Epithelial cell of prostate (primary cell): ENCODE measurements at places on chromosomes 4 and X.

- DNase-seq: no peak
Observed at GRCh38 chrX:72003811-72004750, 93.4 kb downstream of the NHSL2 start.

DNA sequence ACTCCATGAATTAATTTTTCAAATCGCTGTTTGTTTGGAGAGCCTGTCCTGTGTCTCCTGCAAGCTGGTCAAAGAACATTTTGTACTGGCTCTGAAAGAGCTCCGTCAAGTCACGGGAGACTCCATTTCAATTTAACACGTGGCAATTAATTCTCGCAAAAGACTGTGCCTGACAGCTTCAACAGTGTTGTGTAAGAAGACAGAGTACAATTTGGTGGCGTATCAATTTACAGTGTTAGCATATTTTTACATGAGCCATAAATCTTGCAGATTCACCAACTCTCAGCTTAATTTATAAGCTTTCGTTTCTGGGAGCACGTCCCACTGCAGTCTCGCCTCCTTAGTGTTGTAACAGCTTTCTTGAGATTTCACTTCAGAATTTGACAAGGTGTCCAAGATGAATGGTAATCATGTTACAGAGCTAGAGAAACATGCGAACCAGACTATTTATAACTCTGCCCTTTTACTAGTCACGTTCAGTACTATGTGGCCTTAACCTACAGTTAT lies 70.8 kb downstream of the RWDD4 start:
- no peak for DNase-seq

DNA sequence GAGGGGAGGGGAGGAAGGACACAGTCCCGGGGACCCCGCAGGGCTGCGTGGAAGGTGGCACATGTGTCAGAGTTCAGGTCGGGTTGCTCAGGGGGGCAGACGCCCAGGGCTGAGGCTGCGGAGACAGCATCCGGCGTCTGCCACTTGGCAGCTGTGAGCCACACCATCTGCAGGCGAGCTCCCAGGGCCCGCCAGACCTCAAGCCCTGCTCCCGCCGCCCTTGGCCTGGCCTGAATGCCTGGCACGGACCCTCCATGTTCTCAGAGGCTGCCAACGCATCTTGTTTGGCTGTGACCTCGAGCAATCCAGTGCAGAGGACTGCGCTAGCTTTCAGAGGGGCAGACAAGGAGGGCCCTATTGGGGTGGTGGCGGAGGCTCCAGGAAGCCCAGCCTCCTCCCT lies 5.1 kb downstream of the BGN start:
- DNase-seq: no peak

GRCh38 chr4:95231681-95232080 lies 317.1 kb downstream of the UNC5C start:
- DNase-seq: no peak

- DNase-seq: peak; percentile 79
Observed at GRCh38 chr4:55297346-55297745, 48.7 kb upstream of the SRD5A3 start.

DNA sequence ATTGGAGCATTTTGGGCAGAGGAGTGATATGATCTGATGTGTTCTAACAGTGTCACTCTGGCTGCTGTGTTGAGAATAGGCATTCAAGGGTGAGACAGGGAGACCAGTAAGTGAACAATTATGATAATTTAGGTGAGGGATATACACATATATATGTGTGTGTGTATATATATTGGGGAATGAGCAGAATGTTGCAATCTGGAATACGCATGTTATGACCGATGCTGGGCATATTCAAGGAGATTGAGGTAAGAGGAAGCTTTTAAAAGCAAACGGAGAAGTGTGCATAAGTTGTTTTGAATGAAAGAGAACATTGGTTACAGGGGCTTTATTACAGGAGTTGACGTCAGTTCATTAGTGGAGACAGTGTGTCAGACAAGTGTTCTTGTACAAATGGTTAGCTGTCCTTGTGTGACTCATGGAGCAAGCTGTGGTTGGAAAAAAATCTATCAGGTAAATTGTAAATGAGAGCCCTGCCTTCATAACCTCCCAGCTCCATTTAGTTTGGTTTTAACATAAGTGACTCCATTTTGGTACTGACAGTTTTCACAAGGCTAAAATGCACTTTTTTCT lies 442.5 kb upstream of the LCORL start:
- no peak for DNase-seq

GRCh38 chrX:53940180-53940579 lies 104.1 kb downstream of the PHF8 start:
- no peak for DNase-seq

DNA sequence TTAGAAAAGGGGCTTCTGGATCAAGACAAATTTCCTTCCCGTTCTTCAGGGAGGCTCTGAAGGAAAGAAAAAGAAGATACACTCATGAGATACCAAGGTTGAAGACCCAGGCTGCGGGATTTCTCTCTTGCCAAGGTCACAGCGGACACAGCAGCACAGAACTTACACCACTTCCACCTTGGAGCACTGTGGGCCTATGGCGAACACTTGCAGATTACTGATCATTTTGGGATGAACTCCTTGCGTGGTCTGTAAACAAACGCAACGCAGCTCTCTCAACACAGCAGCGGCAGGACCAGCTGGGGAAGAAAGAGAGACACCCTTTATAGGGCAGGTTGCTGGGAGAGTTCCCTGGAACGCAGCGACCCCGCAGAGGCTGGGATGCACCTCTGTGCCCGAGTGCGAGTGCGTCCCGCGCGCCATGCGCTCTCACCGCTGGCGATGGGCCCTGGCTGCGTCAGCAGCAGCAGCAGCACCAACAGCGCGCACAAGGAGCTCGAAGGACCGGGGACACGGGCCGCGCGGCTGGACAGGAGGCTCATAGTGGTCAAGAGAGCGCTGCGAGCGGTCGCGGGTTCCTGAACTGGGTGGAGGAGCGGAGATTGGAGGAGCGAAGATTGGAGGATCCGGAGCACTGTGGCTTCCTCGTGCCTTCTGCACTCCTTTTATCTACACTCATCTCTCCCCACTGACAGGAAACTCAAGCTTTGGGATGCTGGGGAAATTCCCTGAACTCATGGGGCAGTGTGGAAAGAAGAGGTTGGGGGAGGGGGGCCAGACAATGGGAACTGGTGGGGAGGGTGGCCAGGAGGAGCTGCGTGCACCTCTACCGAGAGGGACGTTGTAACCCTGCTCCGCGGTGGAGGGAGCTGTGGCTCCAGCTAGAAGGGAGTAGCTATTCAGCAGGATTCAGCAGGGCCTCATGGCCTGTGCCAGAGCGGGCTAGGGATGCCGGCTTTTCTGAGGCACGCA lies at the start of gene CXCL5:
TSS of gene CXCL5 (minus strand) at position 638 of the 972 bp plus-strand sequence. CDS start at position 542, 96 bp downstream.
- no peak for DNase-seq

- DNase-seq: no peak
Observed at GRCh38 chr4:89598602-89599001, 238.4 kb downstream of the SNCA start.

DNA sequence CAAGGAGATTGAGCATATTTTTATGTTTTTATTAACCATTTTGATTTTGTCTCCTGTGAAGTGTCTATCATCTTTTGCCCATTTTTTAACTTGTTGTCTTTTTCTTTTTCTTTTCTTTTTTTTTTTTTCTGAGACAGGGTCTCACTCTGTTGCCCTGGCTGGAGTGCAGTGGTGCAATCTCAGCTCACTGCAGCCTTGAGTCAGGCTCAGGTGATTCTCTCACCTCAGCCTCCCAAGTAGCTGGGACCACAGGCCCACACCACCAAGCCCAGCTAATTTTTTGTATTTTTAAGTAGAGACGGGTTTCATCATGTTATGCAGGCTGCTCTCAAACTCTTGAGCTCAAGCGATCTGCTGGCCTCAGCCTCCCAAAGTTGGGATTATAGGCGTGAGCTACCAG lies 4.6 kb upstream of the ADD1 start:
- DNase-seq: no peak

- DNase-seq: no peak
Observed at GRCh38 chrX:805103-805670, 174.6 kb downstream of the SHOX start.

- DNase-seq: no peak
Observed at GRCh38 chr4:163815776-163816175, 321.3 kb downstream of the TMA16 start.

- DNase-seq: no peak
Observed at GRCh38 chr4:76950956-76951671, 1.6 kb downstream of the SEPTIN11 start.

DNA sequence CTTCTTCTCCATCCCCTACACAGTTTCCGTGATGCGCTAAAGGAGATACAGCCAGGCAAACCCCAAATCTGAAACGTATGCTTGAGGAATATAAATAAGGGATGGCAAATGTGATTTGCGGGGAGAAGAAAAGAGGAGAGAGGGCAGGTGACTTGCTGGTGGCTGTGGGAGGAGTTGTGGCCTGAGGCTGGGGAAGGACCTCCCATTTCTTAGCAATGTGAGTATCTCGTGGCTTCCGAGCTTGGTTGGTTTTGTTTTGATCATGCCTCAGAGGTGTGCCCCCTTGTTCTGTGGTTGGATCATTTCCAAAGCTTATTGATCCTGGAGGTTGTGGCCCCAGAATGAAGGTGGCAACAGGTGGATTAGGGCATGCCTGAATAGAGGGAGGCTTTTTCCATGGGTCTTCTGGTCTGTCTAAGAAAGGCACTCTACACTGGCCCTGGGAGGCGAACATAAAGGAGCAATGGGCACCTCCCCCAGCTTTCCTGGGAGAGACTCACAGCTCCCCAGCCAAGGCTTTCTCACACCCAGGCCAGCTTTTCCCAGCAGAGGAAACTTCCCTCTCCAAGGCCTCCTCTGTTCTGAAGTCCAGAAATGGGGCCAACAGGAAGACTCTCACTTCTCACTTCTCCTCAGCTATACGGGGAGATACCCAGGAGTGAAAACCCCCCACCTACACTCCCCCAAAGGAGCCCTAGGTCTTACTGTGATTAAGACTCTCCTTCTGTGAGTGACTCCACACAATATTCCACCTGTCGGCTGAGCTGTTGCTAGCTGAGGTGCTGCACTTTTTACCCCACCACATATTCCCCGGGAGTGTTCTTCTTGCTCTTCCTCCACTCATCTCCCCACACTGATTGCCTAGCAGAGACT lies 40.0 kb downstream of the C4orf51 start:
- no peak for DNase-seq

GRCh38 chr4:186755550-186756519 lies 32.2 kb upstream of the FAT1 start:
- no peak for DNase-seq

DNA sequence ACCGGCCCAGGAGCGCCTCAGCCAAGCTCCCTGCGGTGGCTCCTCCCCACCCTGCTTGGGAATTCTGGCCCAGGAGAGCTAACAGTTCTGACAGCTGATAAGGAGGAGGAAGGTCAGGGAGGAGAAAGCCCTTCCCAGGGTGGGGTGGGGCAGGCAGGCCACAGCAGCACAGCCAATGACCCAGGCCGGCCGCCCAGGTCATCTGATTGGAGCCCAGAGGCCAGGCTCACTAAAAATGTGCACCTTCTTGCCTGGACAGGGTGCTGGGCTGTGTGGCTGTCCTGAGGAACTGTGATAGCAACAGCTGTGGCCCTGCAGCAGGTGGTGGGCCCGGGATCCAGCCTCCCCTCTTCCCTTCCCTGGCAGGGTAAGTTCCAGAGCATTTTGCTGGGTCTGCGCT lies 17.2 kb upstream of the SH3TC1 start:
- DNase-seq: no peak

- no peak for DNase-seq
Observed at GRCh38 chr4:162075726-162076125, 88.1 kb downstream of the FSTL5 start.

GRCh38 chrX:53398216-53398615 lies 24.2 kb downstream of the SMC1A start:
- DNase-seq: no peak

GRCh38 chr4:127618427-127618826 lies 14.3 kb upstream of the INTU start:
- DNase-seq: no peak

- no peak for DNase-seq
Observed at GRCh38 chr4:17619416-17620105, 5.1 kb downstream of the MED28 start.

GRCh38 chrX:112053169-112053568 lies 29.4 kb downstream of the TRPC5 start:
- DNase-seq: no peak

DNA sequence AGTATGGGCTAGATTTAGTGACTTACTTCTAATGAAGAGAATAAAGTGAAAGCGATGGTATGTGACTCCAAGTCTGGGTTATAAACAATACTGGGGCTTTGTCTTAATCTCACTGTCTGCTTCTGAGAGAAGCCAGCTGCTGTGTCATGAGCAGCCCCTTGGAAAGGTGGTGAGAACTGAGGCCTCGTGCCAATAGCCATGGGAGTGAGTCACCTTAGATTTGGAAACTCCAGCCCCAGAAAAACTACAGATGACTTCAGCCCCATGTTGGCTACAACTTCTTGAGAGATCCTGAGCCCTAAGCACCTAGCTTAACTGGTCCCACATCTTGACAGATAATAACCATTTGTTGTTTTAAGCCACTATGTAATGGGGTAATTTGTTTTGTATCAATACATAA lies 77.6 kb downstream of the CWH43 start:
- DNase-seq: no peak

- DNase-seq: no peak
Observed at GRCh38 chr4:4633431-4633830, 91.6 kb upstream of the STX18 start.

DNA sequence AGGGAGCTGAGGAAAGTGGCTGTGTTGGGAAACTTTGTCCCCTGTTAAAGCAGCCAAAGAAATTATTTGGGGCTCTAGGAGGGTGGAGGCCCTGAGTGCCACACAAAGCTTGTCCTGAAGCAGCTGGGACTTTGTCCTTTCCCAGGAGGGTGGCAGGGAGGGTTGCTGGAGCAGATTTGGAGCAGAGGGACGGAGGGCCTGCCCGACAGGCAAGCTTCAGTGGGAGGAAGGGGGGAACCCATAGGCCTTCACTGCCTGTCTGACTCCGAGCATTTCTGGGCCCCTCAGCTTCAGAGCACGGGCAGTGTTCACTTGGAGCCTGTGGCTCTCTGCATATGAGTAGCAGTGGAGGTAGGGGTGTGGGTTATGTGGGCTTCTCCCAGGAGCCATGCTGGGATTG lies 7.2 kb upstream of the CNGA2 start:
- no peak for DNase-seq

- DNase-seq: no peak
Observed at GRCh38 chr4:121168446-121169281, 4.5 kb upstream of the TNIP3 start.

GRCh38 chrX:48897157-48897624 lies 377 bp downstream of the TIMM17B start:
- no peak for DNase-seq
